Activated CD4-positive, alpha-beta T cell treated with anti-CD3 and anti-CD28 coated beads, Interleukin-2, amount 50 U/mL, for 16 hours (primary cell): ENCODE measurements at places on chromosomes 4 and X.

DNA sequence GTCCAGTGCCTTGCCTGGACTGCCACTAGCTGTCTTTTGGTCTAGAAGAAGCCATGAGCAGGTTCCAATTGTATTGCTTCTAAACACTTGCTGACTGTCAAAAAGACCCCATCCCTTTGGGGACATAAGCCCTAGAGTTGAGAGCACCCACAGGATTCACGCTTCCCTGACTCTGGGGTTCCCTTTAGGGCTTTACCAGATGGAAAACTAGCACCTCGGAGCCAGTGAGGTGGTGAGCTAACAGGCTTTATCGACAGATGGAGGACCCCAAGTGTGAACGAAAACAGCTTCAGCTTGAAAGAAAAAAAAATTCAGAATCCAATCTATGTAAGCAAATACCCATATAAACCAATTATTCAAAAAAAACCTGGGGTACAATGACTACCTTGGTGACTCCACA is 90.8 kb downstream of the NAA11 start:
- DNase-seq: no peak

GRCh38 chrX:28133763-28134162 is 152.5 kb upstream of the DCAF8L1 start:
- DNase-seq: peak; percentile 8

DNA sequence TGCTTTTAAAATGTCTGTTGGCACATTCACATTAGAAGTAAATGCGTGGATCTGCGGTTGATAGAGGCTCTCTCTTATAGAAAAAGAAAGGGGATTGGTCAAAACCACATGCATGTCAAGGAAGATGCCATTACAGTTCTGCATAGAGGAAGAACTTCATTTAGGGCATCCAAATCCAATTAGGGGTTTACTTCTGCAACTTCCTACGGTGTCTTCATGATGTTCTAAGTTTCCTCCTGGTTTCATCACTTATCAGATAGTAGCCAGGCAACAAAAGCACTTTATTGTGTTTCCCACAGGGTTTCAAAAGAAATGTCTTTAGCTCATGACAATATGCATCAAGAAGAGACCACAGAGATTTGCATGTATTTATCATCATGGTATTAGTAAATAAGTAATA is 136.0 kb upstream of the HPGD start:
- no peak for DNase-seq

GRCh38 chrX:12058087-12058486 is 80.2 kb upstream of the FRMPD4 start:
- DNase-seq: no peak

GRCh38 chr4:186755550-186756519 is 32.2 kb upstream of the FAT1 start:
- DNase-seq: no peak

DNA sequence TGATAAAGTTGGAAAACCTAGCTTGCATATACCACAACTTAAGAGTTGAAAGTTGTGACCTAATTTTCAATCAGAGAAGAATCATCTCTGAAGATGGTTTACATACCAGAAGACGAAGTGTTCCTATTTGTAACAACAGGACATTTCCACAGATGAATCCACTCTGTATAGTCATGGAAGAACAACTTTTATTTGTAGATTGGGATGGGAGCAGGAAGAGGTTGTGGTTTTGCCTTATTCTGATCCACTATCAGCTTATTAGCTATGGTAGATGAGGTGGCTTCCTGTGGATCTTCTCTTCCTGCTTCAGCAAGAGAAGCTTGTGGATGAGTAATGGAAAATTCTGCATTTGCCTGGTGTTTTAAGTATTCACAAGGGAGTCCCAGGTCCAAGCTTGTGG is 18.6 kb upstream of the SUPT20HL1 start:
- no peak for DNase-seq

DNA sequence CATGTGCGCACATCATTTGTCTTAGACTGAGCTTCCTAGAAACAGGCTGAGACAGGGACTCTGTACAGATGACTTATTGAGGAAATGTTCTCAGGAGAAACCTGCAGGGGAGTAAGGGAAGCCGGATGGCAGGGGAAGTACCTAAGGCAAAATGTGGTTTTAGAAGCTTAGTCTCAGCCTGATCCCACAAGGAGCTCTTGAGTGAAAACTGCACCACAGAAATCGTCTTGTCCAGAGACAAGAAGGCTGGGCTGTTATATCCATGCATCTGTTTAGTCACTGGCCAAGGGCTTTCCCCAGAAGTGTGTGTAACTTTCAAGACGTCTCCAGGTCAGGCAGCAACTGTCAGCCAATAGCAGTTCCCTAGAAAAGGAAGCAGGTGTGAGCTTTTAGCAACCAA is 86.0 kb downstream of the FUNDC1 start:
- DNase-seq: no peak

DNA sequence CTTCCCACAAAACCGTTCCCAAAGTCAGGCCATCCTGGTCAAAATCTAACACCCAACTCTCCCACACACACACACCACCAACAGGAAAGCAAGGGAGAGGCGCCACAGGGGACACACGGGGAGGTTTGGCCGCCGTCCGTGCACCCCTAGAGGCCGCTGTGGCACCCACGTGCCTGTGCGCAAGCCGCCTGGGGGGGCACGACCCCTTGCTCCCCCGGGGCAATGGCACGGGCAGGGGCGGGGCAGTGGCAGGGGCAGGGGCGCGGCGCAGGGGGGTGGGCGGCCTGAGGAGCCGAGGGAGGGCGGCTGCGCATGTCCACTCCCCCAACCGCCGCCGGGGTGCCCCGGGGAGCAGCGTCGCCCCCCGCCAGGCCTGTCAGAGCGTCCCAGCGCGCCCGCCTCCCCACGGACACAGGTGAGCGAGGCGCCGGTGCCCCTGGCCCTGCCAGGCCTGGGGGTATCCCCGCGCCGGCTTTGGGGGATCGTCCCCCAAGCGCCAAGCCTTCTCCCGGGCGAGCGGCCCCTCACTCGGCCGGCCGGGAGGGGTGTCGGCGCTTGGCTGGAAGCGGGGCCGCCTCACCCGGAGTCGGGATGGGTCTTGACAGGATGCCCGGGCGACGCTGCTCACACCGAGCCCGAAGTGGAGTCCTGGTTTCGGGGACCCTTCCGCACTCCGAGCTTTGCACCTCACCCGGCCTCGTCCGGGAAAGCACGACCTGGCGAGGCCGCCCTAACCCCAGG is at the start of gene ERAS:
ERAS (plus strand) TSS at position 379 of the 741 bp plus-strand sequence. CDS start 2,611 bp downstream, outside the sequence.
- DNase-seq: no peak
